CD8-positive, alpha-beta T cell (primary cell): ENCODE measurements at places on chromosomes 16 and 17.

- no peak for DNase-seq
Measured at GRCh38 chr16:17723531-17724134, 252.9 kb upstream of the XYLT1 start.

DNA sequence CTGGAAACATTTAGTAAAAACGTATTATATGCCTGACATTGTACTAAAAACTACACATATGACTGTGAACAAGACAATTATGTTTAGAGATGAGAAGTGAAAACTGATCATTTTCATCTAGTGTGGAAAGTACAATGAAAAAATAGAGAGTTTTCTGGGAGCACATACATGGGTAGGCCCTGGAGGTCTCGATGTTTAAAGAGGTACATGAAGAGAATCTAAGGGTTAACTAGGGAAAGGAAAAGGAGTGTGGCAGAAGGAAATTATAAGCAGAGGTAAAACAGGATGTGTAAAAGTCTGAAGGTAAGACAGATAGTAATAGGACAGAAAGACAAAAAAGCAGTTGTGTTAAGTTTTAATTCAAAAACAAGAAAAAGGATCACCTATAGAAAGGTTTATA, 113.7 kb downstream of the USP32 start:
- no peak for DNase-seq

- DNase-seq: no peak
Measured at GRCh38 chr17:45686250-45686649, 97.9 kb upstream of the CRHR1 start.

DNA sequence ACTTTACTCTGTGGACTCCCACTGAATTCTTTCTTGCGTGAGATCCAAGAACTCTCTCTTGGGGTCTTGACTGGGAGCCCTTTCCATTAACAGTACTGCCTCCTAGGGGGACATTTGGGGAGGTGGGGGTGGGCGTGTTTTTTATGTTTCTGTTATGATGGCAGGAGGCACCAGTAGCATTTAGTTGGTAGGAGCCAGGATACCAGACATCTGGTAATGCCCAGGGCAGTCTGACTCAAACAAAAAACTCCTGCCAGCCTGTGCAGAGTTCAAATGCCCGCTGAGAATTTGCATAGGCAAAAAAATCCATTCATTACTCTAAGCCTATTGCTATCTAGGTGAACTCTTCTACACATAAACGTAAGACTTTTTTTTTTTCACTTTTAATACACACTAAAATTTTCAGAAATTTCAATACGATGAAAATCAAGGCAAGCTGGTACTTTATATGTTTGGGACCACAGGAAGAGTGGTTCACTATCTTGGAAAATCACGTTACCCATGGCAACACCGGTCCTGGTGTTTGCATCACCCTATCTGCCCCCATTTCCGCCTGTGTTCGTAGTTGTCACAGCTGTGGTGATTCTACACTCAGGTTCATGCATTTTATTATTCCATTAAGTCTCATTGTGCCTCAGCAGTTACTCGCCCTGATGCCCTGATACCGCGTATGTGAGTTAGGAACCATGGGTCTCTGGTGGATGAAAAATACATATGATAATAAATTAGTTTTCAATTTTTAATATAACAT, 121.1 kb upstream of the XYLT1 start:
- no peak for DNase-seq

DNA sequence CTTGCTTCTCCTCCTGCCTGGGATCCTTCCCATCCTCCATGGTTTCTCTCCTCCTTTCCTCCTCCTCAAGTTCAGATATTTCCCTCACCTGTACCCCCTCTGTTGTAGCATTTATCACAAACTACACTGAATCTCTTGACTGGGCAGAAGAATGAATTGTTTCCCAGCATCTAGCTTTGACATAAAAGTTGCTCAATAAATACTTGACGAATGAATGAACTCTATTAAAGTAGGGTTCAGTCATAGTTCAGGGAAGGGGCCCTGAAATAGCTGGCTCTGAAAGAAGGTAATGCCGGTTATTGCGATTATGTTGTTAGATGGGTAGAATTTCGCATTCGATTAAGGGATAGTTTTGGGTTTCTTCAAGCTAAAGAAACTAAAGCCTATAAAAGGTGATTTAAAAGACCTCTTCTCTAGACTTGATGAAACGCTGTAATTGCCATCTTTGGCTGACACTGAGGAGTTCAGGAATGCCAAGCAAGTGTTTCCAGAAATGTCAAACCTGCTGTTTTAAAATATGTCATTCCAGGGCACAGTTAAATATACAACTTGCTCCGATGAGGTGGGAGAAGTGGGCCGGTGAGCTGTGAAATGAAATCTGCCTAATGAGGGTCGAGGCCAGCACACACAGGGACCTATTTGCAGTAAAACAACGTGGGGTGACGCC, 1.0 kb upstream of the CPD start:
- DNase-seq: no peak

DNA sequence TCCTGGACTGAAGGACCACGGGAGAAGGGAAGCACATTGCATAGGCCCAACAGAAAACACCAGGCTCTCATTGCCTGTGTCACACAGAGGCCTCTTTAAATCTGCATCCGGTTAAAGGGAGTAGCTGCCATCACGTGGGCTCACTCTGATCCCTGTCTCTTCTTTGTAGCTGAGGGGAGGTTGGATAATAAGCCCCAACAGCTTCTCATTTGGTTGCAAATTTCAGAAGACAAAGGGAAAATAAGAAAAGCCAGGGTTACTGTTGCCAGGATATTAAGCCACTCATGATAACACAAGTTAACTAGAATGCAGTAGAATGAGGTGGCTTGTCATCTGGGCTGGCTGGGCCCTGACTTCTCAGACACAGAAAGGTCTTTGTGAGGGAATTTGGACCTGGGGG, 325.1 kb upstream of the ERCC4 start:
- no peak for DNase-seq

GRCh38 chr16:88560714-88561484, 9.3 kb upstream of the ZC3H18 start:
- DNase-seq: no peak

GRCh38 chr17:40094874-40095273, 5.5 kb downstream of the NR1D1 start:
- DNase-seq: no peak

DNA sequence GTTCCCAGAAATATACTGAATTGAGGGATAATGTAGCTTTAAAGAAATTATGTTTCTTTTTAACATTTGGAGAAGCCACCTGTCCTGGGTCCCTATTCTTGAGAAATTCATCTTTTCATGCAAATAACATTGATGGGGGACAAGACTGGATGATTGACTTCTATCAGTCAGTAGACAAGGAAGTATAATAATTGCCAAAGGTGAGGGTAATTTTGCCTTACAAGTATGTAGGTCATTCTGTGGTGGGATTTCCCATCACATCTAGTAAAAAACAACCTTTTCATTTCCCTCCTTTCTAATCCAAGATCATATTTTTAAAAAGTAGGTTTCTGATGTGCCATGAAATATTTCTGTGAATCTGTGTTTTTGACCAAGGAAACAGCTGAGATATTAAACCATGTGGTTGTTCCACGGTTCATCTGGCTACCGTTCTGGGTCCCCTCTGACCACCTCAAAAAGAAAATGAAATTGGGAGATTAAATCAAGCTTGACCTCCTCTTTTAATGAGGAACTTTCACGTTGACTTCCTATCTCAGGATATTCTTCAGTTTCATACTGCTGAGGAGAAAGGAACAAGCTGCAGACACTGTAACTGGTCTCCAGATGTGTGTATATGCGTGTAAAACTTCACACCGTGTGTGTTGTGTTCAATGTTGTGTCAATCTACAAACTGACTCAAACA, 138.6 kb downstream of the MAP2K6 start:
- DNase-seq: no peak

- DNase-seq: no peak
Measured at GRCh38 chr16:78579020-78579419, 479.6 kb downstream of the WWOX start.

GRCh38 chr17:1298606-1299005, 19.1 kb downstream of the TRARG1 start:
- peak; percentile 52 for DNase-seq

DNA sequence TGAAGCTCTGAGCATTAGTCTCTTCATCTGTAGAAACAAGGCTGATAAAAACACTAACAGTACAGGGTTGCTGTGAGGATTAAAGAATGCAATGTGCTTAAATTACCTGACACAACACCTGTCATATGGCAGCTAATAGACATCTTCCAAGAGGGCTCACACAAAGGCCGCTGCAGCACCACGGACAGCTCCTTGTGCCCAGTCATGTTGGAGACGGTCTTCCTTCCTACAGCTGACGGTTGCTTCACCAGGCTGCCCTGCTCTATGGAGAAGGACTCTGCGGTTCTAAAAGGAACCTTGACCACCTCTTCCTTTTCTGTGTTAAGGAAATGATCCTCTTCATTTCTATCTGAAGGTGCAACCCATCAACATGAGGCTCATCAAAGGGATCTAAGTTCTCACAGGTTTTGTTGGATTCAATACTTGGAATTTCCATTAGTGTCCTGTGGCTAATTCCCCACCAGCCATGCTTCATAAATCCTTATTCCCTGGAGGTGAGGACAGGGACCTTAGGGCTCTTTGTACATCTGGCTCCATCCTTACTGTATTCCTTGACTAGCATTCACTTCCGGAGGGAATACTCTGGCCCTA, 138.9 kb upstream of the CES5A start:
- DNase-seq: no peak

- no peak for DNase-seq
Measured at GRCh38 chr17:65604070-65604469, 42.6 kb upstream of the AXIN2 start.

- DNase-seq: no peak
Measured at GRCh38 chr17:12634789-12635414, 30.8 kb upstream of the MYOCD start.

DNA sequence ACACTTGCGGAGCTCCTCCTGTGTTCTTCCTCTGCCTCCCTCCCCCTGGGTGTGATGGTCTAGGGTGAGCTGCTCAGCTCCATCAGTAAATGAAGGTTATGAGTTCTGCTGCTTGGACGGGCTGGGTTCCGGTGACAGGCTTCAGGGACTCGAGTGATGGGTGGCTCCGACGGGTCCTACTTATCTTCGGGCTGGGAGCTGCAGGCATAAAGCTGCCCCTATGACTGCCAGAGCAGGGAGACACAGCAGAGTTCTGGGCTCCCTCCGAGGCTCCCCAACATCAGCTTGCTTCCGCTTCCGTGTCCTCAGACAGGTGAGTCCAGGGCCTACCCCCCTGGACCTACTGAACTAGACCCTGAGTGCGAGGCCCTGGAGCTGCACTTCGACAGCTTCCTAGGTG, 11.3 kb upstream of the MLKL start:
- no peak for DNase-seq

DNA sequence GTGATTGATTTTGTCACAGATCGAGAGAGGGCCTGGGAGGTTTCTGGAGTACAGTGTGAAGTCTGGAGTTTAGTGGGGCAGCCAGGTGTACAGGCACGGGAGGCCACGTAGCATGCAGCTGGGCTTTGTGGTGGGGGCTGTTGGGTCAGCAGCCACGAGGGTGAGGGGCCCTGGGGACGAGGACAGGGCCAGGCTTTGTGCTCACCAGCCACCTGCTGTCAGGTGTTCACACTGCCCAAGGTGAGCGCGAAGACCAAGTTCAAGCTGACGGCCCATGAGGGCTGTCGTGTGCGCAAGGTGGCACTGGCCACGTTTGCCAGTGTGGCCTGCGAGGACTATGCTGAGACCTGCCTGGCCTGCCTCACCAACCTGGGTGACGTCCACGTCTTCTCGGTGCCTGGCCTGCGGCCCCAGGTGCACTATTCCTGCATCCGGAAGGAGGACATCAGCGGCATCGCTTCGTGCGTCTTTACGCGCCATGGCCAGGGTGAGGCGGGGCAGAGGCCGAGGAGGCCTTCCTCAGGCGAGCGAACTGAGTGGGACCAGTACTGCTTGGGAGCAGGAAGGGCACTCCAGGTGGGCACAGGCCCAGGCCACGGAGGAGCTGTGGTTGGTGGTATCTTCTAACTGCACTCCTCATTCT, 15.9 kb downstream of the LLGL1 start:
- no peak for DNase-seq
